ENCODE measurements at places on chromosomes 16 and 17.

- no peak for DNase-seq
These were observed 15.8 kb upstream of the HYDIN start for GRCh38 chr16:71246309-71246708.

GRCh38 chr16:64180136-64180900, 941.5 kb downstream of the CDH11 start:
- no peak for DNase-seq

- DNase-seq: no peak
These were observed 68.9 kb downstream of the ABCC6 start for GRCh38 chr16:16154281-16154951.

- no peak for DNase-seq
These were observed 88.2 kb downstream of the NOG start for GRCh38 chr17:56681561-56682266.

- DNase-seq: no peak
These were observed 30.6 kb downstream of the C16orf74 start for GRCh38 chr16:85720302-85720637.

GRCh38 chr17:66507982-66508760, 205.8 kb downstream of the PRKCA start:
- DNase-seq: no peak

DNA sequence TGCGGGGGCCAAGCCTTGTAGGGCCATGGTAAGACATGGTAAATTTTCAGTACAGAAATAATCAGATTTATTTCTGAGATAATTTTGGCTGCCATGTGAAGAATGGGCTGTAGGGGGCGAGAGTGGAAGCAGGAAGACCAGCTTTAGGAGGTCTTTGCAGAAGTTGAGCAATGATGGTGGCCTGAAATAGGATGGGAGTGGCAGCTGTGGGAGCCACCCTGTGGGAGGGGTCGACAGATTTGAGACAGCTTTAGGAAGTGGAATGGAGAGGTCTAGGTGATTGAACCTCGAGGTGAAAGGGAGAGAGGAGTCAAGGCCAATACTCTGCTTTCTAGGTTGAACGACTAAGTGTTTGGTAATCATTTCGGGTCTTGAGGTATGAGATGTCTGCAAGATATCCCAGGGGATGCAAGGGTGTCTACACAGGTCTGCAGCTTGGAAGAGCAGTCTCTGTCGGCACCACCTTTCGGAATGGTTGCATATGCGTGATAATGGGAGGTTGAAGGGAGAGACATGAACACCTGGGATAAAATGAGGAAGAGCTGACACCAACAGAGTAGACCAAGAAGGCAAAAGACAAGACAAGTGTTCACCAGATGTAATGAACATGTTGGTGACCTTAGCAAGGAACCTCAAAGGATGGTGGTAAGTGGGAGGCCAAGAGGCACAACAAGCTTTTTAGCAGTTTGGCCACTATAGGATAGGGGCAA, 4.2 kb upstream of the ATXN7L3 start:
- DNase-seq: no peak

- DNase-seq: no peak
These were observed 968 bp downstream of the AGRP start for GRCh38 chr16:67482233-67482924.

DNA sequence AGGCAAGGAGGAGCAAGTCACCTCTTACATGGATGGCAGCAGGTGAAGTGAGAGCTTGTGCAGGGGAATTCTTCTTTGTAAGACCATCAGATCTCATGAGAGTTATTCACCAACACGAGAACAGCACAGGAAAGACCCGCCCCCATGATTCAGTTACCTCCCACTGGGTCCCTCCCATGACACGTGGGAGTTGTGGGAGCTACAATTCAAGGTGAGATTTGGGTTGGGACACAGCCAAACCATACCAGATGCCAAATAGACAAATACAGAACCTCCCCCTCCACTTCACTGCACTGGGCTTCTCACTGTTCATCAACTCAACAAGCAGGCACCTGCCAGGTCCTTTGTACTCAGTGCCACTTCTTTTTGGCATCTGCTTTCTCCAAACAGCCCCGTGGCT, 100.2 kb downstream of the WSCD1 start:
- DNase-seq: no peak

GRCh38 chr16:48393485-48394354, 8.5 kb upstream of the SIAH1 start:
- no peak for DNase-seq

GRCh38 chr17:81885454-81885853, 5.9 kb downstream of the ALYREF start:
- DNase-seq: no peak

DNA sequence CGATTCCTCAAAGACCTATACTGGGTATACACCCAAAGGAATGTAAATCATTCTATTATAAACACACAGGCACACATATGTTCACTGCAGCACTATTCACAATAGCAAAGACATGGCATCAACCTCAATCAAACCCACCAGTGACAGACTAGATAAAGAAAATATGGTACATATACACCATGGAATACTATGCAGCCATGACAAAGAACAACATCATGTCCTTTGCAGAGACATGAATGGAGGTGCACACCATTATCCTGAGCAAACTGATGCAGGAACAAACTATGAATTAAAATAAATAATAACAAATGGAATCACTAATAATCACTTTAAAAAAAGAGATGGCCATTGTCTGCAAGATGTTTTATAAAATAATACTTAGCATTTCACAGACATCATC, 380.1 kb downstream of the GRIN2A start:
- no peak for DNase-seq

DNA sequence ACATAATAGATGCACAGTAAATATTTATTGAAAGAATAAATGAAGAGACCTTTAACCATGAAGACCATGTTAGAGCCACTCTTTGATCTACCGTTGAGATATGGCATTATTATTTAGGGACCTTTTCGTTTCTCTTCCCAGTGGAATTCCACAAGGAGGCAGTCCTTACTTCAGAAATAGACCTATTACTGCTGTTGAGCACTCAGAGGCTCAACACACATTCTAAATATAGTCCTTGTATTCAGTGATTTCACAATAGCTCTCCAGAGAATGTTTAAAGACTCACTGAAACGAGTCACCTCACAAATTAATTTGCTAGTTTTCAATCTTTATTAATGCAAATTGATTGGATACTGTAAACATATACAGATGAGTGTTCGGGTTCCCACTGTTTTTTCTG, 603.8 kb downstream of the CDH8 start:
- no peak for DNase-seq

DNA sequence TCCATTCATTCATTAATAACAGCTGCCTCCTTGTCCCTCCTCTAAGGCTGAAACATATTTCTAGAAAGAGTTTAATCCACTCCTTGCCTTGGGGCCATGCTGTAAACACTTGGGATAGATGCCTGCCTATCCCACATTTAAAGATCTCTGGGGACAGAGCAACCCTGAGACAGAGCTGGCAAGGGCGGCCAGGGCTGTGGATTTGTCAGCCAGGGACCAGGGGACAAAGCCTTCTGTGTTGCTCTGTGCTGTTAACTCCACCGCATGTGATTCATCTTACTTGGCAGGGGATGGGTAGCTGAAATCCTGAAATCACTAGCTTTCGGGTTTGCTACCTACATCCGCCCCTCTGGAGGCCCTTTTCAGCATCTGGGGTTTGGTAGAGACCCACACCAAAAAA, 392.9 kb downstream of the SLC39A11 start:
- no peak for DNase-seq

- no peak for DNase-seq
These were observed 1.9 kb upstream of the NFAT5 start for GRCh38 chr16:69563605-69564580.

- DNase-seq: no peak
These were observed 234.8 kb upstream of the RPL38 start for GRCh38 chr17:73968680-73969079.

DNA sequence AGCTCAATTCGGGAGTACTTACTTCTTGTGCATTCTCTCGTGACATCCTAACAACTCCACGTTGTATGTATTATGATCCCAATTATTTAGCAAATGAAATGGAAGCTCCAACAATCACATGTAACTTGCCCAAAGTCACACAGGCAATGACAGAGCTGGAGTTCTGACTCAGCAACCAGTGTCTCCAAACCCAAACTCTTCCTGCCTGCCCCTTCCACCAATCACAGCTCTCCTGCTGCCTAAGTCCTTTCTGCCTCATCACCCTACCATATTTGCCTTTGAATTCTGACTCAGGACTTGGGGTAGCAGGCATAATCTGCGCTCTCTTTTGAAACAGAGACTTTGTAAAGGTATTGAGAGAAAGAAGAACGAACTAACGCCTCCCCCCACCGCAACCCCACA, 245.2 kb upstream of the MAF start:
- DNase-seq: no peak

GRCh38 chr16:8655184-8655717, 19.2 kb upstream of the ABAT start:
- no peak for DNase-seq

- no peak for DNase-seq
These were observed 90.8 kb upstream of the COX10 start for GRCh38 chr17:13978478-13978877.

Data from cardiac septum (tissue), 1 donor.